GOT3 (cell line): ENCODE measurements at places on chromosomes 3 and 15.
A peak's percentile ranks its signal among the peaks of the same experiment; 100 is the strongest.

DNA sequence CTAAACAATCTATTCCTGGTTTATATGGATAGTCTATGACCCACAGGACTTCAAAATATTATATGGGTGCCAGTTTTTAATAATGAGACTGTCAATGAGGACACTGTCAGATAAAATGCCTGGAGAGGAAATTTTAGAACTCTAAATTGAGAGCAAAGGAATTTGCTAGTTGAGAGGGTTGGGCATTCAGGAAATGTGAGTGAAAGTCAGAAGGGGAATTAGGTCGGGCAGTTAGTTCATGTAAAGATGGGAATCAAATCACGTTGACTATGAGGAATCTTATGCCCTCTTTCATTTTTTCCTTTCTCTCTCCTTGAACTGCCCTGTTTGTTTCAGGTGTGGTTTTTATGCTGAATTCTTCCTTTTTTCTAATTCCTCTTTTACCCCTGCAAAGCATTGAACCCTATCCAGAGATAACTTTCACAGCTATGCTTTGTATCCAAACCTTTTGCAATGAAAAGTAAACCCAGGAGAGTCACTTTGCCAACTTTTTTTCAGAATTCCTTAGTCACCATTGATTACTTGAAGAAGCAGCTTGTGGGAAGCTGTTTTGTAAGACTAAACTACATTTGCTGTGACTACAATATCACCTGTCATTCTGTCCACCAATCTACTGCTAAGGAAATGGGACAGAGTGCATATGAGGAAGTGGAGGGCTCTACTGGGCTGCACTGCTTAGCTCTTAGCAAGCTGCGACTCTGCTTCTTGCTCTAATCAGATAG lies 27.8 kb downstream of the CHP1 start:
- no peak for DNase-seq

DNA sequence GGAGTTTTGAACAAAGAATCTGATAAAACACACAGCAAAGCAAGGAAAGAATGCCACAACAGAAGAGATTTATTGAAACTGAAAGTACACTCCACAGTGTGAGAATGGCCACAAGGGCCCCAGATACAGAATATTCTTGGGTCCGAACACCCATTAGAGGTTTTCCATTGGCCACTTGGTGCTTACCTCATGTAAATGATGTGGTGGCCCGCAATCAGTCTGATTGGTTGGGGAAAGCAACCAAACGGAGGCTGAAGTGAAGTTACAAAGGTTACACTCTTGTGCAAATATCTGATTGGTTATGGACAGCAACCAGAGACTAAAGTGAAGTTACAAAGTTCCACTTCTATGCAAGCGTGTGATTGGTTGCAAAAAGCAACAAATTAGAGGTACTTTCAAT lies 20.4 kb downstream of the NSUN3 start:
- DNase-seq: no peak

DNA sequence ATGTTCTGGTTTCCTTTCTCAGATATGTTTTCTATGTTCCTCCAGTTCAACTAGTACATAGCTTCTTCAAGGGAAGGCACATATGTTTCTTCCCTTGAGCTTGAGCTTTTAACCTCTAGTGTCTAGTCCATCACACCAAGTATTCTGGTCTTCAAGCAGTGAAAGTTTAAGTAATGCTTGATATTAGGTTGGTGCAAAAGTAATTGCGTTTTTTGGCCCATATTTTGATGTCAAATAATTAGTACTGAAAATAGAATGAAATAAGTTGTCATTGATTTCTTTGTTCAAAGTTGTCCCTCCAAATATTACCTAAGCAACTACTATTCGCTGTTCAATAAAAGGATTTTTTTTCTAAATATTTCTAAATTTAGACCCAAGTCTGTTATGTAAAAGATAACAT lies 146.7 kb upstream of the TSC22D2 start:
- no peak for DNase-seq

DNA sequence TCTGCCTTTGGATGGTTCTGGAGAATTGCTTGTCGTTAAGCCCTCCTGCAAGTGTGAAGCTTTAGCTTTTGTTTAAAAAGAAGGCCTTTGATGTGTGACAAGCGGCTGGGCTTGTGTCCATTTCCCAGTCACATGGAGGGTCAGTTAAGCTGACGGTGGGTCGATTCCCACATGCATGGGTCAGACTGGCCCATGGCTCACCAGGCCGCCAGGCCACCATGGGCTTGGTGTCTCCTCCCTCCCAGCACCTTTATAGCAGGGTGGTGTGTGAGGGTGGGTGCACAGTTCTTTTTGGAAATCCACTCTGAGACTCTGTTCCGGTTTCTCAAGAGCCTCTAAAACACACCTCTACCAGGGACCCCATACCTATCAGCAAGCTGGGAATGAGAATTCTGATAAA lies 67.2 kb downstream of the SCN5A start:
- DNase-seq: no peak

GRCh38 chr15:56920367-56920627 lies 1.9 kb downstream of the TCF12 start:
- DNase-seq: no peak

GRCh38 chr3:65953881-65954733 lies 84.6 kb downstream of the MAGI1 start:
- no peak for DNase-seq

DNA sequence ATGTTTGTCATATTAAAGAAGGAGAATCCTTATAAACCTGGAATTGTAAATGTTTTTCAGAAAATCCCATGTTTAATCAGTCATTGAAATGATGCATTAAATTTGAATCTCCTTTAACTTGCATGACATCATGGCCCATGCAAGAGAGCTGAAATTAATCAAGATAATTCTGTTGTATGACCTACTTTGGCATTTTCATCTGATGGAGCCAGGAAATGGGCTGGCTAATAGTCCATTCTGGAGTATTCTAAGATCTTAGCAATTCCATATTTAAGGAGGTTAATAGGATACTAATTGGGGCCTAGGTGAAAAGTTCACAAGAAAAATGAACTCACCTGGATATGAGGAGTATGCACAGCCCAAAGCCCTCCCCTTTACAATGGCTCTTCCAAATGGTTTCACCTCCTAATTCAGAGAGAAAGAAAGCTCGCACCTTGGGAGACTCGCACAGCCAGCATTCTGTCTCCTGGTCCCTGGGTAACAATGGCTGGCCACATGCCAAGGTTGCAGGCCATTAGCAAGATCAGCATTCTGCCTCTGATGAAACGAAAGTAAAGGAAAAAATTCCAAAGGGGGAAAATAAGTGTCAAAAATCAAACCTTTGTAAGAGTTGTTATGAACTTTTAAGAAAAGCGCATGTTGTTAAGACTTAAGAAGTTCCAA lies 786.4 kb downstream of the MCTP2 start:
- no peak for DNase-seq

DNA sequence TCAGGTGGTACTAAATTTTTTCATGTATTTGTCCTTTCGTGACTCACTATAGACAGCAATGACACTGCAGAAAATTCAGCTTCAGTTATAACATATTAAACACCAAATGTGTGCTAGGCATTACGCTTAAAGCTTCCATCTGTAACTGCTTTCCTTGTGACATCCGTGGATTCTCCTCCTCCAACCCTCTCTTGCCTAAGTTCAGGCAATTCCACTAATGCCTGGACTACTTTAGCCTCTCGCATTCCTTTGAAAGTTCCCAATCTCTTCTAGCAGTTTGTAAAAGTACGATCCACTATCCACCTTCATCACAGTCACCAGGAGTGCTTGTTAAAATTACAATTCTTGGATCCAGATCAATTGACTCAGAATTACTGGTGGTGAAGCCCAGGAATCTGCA lies 17.7 kb downstream of the CCDC80 start:
- DNase-seq: no peak

DNA sequence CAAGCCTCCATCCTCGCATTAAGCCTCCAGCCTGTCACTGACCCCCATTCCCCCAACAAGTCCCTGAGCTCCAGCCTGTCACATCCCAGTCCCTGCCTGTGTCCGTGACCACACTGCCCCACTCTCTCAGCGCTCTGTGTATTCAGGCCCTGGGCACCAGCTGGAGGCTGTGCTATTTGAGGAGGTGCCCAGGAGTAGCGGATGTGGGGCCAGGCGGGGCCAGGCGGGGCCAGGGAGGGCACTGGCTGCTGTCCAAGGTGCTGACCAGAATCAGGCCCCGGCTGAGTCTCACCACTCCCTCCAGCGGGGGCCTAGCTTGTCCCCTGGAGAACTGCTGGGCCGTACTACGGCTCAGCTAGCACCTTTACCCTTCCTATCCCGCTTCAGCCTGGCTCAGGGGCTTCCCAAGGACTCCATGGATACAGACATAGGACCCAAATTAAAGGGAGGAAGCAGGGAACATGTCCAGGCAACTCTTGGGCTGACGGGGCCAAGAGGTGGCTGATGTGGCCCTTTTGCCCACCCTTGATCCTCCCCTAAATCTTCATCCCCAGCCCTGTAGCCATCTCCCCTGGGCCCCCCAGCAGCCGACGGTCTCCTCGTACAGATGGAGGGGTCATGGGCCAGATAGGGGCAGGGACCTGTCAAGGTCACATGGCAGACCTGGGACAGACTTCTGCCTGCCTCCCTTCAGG lies 1.1 kb downstream of the HHATL start:
- peak; percentile 15 for DNase-seq

DNA sequence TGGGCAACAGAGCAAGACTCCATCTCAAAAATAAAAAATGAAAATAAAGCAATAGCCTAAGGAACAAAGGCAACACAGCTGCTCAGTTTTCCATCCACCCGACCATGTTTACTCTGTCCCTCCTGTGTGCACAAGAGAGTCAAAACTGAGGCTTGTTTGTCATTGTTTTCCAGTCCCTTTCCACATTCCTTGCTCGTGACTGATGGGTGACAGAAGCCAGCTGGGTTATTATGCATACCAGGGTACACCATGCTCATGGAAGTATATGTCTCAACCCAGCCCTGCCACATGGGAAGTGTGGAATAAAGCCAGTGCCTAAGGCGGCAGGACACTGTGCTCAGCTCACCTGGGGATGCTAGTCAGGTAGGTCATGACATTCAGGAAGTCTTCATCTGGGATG lies 49.5 kb downstream of the MCF2L2 start:
- no peak for DNase-seq

- DNase-seq: no peak
These were observed 20.8 kb downstream of the MORF4L1 start for GRCh38 chr15:78893538-78893937.

- DNase-seq: no peak
These were observed 637.2 kb downstream of the NTRK3 start for GRCh38 chr15:87619161-87619960.

DNA sequence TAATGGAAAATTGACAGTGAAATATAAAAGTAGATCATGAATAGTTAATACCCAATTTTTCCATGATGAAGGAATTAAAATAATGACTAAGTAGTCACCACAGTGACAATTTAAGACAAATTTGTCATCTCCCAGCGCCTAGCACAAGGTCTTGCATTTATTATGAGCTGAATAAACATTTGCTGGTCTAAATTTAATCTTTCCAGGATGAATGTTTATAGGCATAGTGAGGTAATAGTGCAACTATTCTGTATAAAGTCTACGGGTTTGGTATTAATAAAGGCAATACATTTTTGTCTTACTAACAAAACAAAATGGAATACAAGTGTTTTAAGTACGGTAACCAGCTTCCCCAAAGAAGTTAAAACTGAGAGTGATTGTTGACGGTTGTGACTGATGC lies 209.3 kb downstream of the CD47 start:
- no peak for DNase-seq

GRCh38 chr3:122146466-122146865 lies 37.0 kb upstream of the CASR start:
- no peak for DNase-seq

GRCh38 chr3:190554197-190554596 lies 40.3 kb downstream of the IL1RAP start:
- DNase-seq: no peak

DNA sequence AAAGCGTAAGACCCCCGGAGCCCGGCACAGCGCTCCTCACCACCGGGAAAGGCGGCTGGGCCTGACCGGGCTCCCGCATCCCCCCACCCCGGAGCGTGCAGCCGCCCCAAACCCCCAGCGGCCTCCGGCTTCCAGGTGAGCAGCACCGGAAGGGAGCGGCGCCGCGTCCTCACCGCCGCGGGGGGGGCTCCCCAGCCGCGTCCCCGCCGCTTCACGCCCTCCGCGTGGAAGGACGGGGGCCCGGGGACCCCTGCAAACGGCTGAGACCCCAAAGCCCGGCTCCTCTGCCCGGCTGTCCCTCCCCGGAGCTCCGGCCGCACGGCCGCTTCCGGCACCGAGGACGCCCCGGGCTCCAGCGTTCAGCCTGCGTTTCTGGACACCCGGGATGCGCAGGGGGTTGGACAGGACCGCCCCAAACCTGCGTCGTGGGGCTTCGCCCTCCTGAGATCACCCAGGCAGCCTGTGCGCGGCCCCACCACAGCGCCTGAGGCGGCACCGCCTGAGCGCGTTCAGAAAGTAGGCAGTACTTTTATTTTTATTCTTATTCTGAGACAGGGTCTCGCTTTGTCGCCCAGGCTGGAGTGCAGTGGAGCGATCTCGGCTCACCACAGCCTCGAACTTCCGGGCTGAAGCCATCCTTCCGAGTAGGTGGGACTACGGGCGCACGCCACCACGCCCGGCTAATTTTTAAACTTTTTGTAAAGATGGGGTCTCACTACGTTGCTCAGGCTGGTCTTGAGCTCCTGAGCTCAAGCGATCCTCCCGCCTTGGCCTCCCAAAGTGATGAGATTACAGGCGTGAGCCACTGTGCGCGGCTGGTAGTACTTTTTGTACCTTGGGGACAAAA lies 51.6 kb upstream of the BLM start:
- no peak for DNase-seq

GRCh38 chr3:23647706-23648258 lies 158.0 kb upstream of the UBE2E1 start:
- DNase-seq: no peak

DNA sequence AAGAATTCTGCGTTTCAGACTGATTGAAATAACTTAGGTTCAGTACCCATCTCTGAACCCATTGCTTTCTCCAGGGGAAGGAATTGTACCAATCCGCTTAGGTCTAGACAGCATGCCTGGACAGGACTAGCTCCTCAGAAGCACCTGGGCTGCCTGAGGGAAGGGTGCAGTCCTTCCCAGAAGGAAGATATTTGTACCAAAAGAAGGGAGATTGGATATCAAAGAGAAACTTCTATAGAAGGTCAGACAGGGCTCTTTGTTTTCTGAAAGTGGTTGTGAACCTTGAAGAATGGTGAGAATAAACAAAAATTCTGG lies 133.8 kb upstream of the LRTM1 start:
- DNase-seq: no peak

GRCh38 chr3:32175607-32176197 lies 62.8 kb upstream of the CMTM8 start:
- no peak for DNase-seq

DNA sequence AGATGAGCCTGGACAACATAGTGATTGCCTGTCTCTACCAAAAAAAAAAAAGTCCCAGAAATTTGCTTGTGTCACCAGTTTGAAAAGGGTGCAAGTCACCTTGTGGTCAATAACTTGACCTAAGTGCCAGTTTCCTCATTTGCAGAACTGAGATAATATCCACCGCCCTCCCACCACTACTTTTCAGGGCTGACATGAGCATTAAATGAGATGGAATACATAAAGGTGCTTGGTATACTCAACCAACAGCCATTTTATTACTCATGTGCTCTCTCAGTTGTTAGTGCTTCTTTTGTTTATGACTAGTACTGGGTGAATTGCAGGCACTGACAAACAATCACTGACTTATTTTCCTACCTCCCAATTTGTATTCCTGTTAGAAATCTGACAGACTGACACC lies 340.5 kb upstream of the SATB1 start:
- DNase-seq: no peak

GRCh38 chr3:10743366-10744097 lies 72.5 kb upstream of the SLC6A11 start:
- no peak for DNase-seq
